ENCODE measurements at places on chromosomes 4 and X.
A peak's percentile ranks its signal among the peaks of the same experiment; 100 is the strongest.

- no peak for DNase-seq
Observed at GRCh38 chrX:143642426-143642825, 6.5 kb upstream of the SLITRK4 start.

DNA sequence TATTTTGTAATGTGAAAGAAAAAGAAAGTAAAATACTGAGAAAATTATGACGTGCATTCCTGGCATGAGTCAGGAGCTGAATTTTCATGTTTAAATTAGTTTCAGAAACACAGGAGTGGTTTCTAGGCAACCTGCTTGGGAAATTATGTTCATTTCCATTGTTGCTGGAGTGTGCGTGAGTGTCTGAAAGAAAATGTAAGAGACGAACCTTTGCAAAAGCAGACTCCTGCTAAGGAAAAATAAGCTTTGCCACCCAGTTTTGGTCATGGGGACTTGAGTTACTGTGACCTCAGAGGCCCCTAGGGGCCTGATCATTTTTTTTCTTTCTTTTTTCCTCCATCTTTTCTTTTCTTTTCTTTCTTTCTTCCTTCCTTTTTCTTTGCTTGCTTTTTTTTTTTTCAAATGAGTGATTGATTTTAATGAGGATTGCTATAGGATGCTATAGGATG lies 18.8 kb upstream of the CHRNA9 start:
- peak; percentile 94 for DNase-seq

- DNase-seq: no peak
Observed at GRCh38 chr4:184846531-184846930, 20.8 kb upstream of the ACSL1 start.

DNA sequence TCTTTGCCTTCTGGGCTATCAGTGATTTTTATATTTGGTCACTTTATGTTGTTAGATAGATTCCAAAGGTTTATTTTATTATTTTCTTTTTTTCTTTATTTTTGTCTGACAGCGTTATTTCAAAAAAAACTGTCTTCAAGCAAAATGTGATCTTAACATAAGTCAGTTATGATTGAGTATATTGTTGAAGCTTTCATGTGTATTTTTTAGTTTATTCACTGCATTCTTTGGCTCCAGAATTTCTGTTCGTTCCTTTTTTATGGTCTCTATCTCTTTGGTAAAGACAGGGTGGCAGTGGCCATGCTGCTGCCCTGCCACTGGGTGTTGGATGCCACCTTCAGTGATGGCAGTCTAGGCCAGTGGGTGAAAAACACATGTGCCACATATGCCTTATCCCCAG lies at the start of gene MAGEC3:
MAGEC3 (plus strand) TSS at position 301 of the 400 bp plus-strand sequence; CDS start at position 301, 0 bp downstream.
- DNase-seq: no peak

GRCh38 chr4:168483811-168484210 lies 3.5 kb upstream of the DDX60L start:
- DNase-seq: peak; percentile 84

DNA sequence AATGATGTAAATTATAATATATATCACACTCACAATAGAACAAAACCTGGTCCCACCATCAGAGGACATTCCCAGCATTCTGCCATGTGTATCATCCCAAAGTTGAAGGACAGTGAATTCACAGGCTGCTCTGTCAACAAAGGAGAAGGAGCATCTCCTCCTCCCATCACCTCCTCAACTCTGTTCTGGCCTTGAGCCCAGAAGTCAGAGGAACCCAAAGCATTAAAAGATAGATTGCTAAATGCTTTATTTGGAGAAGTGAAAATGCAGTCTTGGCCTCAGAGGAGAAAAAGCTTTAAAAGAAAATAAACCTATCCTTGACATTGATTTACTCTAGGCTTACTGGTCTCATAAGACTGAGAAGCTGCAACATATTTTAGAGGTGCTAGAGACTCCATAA lies 268.8 kb upstream of the RASGEF1B start:
- no peak for DNase-seq

GRCh38 chr4:185286571-185286970 lies 77.2 kb downstream of the SNX25 start:
- DNase-seq: peak; percentile 63

- DNase-seq: peak; percentile 19
Observed at GRCh38 chrX:108415146-108415545, 23.1 kb downstream of the COL4A6 start.

GRCh38 chrX:12892716-12893115 lies 13.7 kb upstream of the TLR8 start:
- DNase-seq: no peak

DNA sequence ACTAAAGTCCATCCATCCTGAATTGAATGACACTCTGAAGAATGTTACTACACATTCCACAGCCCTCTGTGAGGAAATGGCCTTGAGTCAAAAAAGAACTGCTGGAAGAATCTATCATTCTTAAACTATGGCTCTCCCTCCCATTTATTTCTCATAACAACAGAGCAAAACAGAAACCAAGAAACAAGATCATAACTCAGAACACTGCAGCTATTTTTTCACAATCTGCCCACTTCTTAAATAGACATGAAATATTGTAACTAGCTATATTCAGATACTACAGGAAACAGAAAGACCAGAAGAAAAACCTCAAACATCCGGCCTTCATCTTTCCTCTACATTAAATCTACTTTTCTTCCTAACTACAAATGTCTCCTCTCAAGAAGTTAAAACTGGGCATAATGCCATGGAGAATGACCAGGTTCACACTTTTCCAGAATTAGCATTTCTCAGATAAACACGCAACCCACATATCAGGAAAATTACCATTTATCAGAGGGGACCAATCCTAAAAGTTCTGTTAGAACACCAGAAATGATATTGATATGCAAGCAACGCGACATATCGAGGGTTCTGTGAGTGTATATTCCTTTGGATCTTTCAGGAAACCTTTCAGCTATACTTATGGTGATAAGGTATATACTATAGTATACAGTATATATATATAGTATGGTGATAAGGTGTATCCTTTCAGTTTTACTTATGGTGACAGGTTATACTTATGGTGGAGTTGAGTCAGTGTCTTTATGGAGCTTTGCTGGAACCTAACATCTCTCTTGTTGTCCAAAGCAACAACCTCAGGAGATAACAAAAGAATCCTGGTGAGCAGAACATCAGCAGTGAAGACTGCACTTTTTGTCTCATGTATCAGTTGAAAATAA lies 60.4 kb upstream of the IRF2 start:
- peak; percentile 85 for DNase-seq

DNA sequence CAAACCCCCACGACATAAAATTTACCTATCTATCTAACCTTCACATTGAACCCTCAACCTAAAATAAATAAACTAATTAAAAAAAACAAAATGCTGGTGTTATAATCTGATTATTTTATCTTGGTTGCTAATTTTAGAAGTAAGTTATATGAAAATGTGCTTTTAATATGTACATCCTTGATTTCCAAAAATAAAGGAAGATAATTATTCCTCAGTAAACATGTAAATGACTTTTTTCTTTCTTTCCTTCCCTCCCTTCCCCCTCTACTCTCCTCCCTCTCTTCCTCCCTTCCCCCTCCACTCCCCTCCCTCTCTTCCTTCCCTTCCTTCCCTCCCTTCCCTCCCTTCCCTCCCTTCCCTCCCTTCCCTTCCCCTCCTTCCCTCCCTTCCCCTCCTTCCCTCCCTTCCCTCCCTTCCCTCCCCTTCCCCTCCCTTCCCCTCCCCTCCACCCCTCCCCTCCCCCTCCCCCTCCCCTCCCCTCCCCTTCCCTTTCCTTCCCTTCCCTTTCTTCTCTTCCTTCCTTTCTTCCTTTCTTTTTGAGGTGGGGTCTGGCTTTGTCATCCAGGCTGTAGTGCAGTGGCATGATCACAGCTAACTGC lies 180.0 kb upstream of the GIMD1 start:
- no peak for DNase-seq

DNA sequence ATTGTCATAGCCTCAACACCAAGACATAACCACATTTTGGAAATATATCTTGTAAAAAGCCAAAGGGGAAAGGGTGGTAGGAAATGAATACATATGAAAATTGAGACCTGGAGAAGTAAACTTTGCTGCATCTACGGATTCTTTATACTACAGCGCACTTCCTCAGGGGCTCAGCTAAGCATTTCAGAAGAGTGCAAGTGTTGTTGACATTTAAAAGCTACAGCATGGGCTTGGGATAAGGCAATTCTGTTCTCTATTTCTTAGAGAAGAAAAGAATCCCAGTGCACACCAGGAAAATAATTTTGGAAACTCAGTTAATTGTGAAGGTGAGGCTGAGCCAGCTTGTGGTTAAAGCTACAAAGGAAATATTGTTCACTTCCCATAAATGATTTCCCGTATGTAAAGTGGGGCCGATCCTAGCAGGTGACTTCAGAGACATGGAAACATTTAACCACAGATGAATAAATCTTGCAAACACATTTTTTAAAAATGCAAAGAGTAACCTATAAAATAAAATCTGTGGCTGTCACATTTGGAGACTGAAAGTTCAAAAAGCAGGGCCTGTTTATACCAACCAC lies 12.6 kb upstream of the GBA3 start:
- DNase-seq: no peak

DNA sequence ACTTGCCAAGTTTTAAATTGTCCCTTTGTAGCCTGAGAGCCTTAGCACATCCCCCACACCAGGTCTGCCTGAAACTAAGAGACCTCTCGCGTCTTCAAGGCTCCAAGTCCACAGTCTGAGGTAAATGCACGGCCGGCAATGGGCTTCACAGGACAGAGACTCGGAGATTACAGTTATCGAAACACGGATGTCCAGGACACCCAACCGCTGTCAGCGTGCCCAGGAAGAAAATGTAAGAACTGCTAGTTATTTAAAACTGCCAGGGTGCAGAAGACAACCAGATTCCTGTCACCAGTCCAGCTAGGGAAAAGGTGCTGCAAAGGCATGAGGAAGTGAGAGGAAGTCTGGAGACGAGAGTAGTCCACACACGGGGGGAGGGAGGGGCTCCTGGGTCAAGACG lies 28.9 kb downstream of the ZNF827 start:
- DNase-seq: peak; percentile 19

- no peak for DNase-seq
Observed at GRCh38 chr4:182896421-182896820, 20.8 kb downstream of the DCTD start.

DNA sequence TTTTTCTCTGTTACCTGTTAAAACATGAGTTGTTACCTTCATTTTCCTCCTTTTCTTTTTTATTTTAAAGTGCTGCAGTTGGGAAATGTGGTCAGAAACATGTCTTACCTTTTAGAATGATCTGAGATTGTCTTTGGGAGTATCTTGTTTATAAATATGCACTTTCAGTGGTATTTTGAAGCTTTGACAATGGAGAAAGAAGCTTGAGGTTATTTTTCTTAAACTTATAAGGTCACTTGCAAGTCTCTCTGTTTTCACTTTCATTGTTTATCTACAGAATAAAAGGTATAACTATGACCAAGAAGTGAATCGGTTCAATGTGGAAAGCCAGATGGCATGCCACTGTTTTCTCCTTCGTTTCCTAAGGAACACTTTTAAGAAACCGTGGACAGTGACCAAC lies 167.5 kb upstream of the SLC7A11 start:
- DNase-seq: no peak

- DNase-seq: no peak
Observed at GRCh38 chr4:83174844-83175414, 60.4 kb upstream of the PLAC8 start.

- DNase-seq: no peak
Observed at GRCh38 chr4:77613267-77613666, 7.6 kb downstream of the CXCL13 start.

DNA sequence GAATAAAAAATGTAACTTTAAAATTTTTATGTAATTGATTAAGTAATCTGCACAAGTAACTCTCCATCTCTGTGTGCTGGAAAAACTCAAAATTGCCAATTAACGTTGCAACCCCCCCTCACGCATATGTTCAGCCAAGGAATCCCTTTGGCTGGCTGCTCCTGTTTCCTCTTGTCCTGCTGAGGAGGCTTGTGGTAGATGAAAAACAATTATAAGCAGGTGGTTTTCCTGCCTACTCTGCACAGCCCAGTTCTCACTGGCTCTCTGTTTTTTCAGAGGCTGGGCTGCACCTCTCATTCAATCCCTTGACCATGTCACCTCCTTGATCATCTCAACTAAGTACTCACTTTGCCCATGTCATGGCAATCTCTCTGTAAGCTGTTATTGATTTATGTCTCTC lies 1068.4 kb downstream of the ARAP2 start:
- DNase-seq: no peak

DNA sequence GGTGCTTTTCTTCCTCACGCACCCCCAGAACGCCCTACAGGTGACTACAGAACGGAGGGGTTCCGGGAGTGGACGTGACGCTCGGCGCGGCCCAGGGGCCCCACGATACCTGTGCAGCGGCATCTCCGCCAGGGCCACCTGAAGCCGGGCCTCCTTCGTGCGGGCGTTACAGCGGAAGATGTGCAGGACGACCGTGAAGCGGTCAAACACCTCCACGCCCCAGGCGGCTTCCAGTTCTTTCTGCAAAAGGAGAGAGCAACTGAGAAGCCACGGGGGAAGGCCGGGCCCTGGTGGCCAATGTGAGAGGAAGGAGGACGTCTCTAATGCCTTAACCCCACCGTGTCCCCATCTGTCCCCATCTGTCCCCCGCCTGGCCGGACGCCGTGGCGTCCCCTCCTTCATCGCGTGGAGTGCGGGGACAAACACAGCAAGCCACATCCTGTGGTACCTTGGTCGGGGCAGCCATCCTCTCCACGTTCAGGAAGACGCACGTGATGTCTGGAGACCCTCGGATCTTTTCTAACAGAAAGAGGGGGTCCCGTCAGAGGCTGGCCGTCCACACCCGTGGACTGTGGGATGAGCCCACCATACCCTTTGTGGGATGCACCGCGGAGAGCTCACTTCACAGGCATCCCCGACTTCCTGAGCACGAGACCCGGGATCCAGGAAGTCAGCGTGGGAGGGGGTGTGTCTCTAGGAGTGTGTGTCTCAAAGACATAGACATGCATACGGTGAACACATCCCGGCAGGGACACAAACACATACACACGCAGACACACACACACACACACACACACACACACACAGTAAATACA lies 3.6 kb downstream of the GTPBP6 start:
- DNase-seq: no peak

- DNase-seq: peak; percentile 63
Observed at GRCh38 chr4:4541040-4541631, 712 bp downstream of the STX18 start.

DNA sequence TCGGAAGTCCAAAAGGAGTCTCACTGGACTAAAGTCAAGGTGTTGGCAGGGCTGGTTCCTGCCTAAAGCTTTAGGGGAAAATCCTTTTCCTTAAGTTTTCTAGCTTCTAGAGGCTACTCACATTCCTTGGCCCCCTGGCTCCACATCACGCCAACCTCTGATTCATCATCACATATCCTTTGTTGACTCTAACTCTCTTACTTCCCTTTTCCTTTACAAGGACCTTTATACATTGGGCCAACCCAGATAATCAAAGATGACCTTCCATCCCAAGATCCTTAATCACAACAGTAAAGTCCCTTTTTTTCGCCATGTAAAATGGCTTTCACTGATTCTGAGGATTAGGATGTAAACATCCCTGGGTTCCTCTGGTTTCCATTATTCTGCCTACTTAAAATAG lies 146.4 kb upstream of the DCAF8L1 start:
- no peak for DNase-seq

GRCh38 chrX:24498975-24499374 lies 33.9 kb downstream of the PDK3 start:
- peak; percentile 10 for DNase-seq

- no peak for DNase-seq
Observed at GRCh38 chr4:186027405-186027804, 41.6 kb upstream of the TLR3 start.

GRCh38 chrX:38664285-38664684 lies 102.9 kb downstream of the TSPAN7 start:
- peak; percentile 28 for DNase-seq

- no peak for DNase-seq
Observed at GRCh38 chrX:66918511-66918910, 279.6 kb upstream of the EDA2R start.

GRCh38 chr4:48503233-48504025 lies 13.4 kb downstream of the ZAR1 start:
- no peak for DNase-seq

- DNase-seq: peak; percentile 80
Observed at GRCh38 chrX:49995107-49995731, 72.8 kb downstream of the CLCN5 start.
